ENCODE measurements at places on chromosomes 12 and 14.

DNA sequence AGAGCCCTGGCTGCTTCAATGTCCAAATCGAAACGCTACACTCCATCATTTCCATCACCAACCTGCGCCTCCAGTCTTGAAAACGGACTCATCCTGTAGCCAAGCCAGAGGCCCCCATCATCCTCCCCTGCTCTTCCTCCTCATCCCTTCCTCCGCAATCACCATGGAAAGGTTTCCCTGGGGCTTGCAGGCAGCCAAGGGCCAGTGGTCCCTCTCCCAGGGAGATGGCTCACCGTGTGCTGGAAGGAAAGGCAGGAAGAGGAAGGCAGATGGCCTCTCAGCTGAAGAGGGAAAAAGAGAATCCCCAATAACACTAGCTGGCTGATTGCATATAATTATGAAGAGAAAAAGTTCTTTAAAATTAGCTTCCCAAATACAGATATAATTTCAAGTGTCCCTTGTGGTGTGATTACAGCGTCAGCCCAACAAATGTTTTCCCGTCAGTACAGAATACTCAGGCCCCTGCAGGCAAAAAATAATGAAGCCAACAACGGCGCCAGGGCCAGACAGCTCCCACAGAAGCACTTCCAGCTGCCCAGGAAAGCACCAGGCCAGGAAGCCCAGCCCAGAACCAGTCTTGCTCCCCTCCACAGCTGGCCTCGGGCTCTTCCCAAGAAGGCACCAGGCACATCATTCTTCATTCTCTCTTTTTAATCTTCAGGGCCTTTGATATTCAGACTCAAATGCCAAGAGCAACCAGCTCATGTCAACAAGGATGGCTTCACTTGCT lies 24.7 kb downstream of the ITPK1 start:
- no peak for DNase-seq

- DNase-seq = no peak
Measured at GRCh38 chr14:101183376-101184103, 280.0 kb upstream of the RTL1 start.

GRCh38 chr12:127041985-127042625 lies 1224.9 kb upstream of the TMEM132C start:
- no peak for DNase-seq

GRCh38 chr12:82524641-82525040 lies 162.1 kb upstream of the TMTC2 start:
- DNase-seq = no peak

DNA sequence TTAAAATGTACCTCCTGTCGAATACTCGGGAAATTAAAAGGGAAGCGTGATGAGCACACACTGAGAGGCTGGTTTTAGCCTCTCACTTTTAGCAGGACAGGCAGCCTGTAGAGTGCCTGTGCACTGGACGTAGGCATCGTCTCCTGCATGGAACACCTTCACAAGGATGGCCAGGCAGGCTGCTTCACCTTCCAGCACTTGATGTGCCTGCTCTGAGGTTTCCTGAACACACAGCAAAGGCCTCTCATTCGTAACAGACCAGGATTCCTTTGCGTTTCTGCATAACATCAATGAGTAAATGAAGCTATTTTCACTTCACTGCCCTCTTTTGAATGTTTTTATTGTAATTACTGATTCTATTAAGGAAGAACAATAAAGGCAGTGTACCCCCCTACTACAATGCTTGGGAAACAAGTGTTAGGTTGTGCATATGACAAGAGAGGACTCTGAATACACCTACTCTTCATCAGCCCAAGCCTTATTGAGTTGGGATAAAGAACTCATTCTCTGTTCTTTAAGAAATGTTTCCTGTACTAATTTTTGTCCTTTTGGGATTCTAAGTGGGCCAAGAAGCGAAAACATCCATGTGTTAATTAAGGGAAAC lies 1077.6 kb upstream of the FOXG1 start:
- DNase-seq = no peak

DNA sequence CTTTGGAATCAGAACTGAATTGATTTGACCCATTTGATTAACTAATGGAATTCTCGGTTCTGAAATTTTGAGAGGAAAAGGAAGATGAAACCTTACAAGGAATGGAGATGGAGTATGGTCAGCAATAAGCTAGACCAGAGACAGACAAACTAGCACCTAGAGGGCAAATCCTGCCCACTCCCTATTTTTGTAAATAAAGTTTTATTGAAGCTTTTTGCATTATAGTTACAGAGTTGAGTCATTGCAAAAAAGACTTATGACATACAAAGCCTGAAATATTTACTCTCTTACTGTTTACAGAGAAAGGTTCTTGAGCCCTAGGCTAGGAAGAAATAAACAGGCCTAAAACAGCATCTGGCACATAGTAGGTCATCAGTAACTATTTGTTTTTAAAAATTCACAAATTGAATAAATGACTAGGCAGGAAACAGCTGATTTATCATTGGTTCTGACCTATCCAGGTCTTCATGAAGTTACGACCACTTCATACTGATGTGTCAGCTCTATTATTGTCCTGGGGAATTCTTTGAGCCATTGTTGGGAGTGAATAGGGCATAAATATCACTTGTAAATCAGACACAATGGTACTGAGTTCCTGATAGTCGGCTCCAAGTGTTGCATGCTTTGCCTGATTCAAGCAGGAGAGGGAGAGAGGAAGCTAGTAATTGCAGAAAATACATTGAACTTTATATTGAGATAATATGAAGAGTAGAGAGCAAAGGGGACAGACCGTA lies 14.6 kb upstream of the STAB2 start:
- DNase-seq = no peak

DNA sequence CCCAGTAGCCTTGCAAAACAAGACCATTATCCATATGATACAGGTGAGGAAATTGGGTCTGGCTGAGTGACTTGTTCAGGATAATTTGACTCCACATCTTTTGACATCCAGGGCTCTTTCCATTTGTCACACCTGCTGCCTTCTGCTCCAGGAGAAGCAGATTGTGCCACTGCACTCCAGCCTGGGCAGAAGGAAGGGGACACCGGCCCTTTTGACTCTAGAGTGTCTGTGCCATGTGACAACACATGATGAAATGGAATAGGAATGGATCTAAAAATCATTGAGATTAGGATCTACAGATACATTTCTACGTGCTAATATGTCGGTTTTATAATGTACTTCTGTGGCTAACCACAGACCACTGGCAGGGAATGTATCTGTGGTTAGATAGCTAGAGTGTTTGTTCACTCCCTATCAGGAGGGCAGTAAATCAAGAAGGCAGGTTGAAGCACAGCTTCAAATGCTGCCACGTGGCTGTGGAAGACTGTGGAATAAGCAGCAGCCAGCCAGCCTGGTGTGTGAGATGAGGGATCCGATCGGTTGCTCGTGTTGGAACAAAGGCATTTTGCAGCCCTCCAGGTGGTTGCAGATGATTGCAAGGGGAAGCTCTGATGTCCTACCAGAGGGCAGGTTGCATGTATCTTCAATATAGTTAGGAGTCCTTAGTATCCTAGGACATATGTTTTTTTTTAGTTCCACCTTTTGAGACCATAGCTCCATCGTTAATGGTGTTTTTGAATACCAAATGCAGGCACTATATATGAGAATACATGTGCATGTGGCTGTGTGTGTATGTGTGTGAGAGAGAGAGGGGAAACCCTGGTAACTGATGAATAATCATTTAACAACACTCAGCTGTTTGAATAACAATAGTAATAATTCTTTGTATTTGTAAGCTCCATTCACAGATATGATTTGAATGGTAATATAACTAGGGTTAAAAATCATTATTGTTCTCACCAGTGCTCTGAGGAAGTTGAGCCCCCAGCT lies 28.6 kb downstream of the EML1 start:
- no peak for DNase-seq

- DNase-seq = no peak
Measured at GRCh38 chr14:105326891-105327694, 12.5 kb downstream of the PACS2 start.

DNA sequence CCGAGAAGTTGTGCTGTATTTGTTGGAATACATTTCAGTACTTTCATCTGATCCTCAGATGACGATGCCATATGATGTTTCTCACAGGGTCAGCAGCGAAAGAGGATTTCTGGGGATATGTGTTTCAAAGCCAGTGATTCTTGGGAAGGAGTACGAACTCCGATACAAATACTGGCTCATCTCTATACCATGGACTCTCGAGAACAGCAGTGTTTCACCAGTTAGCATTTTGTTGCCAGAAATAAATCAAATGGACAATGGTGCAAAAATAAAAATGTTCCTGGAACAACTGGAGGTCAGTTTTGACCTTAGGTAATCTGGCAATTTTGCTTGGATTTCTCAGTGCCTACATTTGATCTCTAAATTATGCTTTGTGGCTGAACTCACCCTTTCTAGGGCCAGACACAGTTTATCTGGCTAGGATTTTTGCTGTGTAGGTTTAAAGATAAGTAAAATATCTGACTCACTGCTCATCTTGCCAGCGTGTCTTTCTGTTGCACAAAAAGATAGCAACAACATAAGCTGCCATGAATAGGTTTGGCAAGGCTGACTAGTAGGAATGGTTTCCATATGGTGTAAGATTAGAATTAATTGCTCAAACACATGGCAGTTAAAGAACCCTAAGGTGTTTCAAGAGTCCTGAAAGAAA lies 11.0 kb upstream of the MGP start:
- DNase-seq = no peak

DNA sequence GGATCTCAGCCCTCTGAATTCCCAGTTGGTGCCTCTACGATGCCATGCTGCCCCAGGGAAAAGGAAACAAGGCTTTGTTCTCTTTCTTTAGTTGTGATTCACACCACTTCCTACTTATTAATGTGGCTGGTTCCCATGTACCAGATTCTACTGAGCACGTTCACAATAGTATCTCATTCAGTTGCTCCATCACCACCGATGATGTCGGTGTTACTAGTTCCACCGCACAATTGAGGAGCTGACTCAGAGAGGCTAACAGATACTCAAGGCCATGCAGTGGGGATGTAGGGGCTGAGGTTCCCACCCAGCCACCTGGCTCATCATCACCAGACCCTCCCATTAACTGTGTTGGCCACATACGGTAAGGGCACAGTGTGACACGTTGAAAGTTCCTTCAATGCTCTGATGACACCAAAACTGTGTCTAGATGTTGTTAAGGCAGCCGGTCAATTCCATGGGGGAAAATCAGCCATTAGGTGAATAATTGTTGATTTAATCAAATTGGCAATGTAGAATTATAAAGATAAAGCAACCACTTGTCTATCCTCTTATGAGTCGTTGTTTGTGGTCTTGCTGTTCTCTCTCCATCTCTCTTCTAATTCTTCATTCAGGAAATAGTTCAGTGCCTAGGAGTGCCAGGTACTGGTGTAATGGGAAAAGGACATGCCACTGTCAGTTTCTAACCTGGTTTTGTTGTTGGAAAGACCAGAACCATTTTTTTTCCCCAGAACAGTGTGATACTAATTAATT lies 244.2 kb upstream of the CRY1 start:
- no peak for DNase-seq

DNA sequence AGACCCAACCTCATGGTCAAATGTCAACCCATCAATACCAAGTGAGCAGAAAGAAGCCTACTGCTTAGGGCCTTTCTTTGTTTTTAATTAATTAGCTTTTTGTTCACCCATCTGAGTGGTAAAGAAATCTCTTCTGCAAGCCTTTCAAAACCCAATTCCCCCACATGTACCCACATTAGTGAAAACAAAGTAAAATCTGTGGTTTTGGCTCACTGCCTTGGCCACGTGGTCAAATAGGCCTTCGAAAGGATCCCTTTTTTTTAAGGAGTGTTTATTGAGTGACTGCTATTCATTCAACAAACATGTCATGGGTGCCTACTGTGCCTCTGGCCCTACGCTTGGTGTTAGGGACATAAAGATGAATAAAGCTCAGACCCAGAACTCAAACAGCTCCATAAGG lies 160.1 kb downstream of the NUAK1 start:
- DNase-seq = no peak

DNA sequence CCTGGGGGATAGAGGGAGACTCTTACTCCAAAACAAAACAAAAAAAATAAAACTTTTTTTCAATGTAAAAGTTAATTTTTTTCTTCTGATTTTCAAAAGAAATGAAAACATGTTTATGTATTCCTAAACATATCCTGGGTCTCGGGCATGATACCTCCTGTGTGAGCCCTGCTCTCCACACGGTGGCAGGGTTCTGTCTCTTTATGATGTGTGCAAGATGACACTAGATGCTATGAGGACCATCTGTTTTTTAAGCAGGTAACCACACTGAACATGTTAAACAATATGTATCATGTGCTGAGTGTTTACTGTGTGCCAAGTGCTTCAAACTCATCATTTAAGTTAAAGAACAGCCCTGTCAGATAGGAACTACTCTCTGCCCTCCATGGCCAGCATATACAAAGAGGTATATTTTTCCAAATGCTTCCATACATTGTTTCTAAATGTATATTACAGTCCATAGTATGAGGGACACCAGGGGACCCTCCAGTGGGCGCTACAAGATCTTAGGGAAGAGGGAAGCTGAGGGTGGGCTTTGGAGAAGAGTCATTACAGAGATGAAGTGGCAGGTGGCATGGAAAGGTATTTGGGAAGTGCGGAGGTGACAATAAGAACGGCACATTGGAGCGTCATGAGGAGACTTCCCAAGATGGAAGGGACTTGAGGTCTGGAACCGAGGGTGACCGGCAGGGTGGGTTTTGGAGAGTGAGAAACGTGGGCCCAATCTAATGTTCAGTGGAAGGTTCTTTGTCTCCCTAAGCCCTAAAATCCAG lies 28.5 kb downstream of the FOS start:
- DNase-seq = no peak

DNA sequence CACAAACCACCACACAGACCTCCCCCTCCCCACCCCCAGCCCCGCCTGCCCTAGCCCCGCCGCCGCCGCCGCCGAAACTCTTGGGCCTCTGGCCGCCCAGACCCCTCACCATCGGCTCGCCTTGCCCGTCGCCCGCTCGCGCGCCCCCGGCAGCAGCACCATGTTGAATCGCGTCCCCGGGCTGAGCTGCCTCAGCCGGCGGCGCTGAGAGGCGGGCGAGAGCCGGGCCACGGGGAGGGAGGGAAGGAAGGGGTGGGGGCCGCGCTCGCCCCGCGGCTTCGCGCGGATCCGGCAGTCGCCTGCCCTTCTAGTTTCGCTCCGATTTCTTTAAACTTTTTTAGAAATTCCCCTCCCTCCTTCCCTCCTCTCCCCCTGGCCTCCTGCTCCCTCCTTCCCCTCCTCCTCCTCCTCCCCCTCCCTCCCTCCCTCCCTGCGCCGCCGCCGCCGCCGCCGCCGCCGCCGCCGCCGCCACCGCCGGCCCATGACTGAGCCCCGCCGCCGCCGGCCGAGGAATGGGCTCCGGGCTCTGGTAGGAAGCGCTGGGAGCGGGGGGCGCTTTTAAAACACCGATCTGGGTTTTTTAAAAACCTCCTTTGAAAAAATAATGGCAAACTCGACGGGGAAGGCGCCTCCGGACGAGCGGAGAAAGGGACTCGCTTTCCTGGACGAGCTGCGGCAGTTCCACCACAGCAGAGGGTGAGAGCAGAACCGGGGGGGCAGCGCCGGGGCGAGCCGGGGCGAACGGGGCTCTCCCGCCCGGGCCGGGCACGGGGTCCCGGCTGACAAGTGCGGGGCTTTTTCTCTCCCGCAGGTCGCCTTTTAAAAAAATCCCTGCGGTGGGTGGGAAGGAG lies at the start of gene ARID2:
Gene ARID2 (plus strand): TSS at position 474 of the 851 bp plus-strand sequence. CDS start 131 bp downstream, at position 605.
- DNase-seq = no peak

- no peak for DNase-seq
Measured at GRCh38 chr12:12176402-12176801, 90.4 kb downstream of the LRP6 start.

Measured in stimulated activated CD4-positive, alpha-beta T cell treated with anti-CD3 and anti-CD28 coated beads, TNF-alpha, amount 100 ng/mL, for 1 hour (primary cell).